ENCODE measurements at places on chromosomes 3 and 15. TPM values are rescaled to one million over a fixed set of nuclear protein-coding genes. Genes with fewer than 3 reads are reported as not detected.

The GCSAM gene
- not detected for polyA plus RNA-seq

The CSPG5 gene
- 0.61 TPM for polyA plus RNA-seq

- DNase-seq = no peak
These were observed 1.6 kb upstream of the SEC61A1 start for GRCh38 chr3:128050597-128050996.

GRCh38 chr3:48966367-48966766, 23.7 kb upstream of the P4HTM start:
- no peak for DNase-seq

DNA sequence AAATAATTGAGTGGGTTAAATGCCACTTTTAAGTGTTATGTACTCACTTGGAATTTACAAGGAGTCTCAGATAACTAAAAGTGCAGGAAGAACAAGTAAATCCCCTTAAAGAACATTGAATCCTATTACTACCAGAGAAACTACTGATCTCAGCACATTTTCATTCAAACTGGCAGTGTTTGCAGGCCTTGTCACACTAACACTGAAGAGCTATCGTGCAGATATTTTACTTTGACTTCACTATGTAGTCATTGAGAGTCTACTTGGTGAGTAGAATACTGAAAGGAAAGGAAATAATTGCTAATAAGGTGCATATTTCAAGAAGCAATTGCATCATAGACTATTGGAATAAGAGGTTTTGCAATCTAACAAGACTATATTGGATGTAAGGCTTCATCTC, 721.4 kb upstream of the CBLB start:
- no peak for DNase-seq

All from heart left ventricle (tissue), 16 donors.